ENCODE measurements at places on chromosomes 16 and 17.

- DNase-seq = no peak
These were observed 42.6 kb upstream of the ATF7IP2 start for GRCh38 chr16:10343124-10343760.

GRCh38 chr17:1260086-1260769 is 10.0 kb upstream of the BHLHA9 start:
- no peak for DNase-seq

- DNase-seq = no peak
These were observed 22.0 kb downstream of the PRCD start for GRCh38 chr17:76561799-76562268.

DNA sequence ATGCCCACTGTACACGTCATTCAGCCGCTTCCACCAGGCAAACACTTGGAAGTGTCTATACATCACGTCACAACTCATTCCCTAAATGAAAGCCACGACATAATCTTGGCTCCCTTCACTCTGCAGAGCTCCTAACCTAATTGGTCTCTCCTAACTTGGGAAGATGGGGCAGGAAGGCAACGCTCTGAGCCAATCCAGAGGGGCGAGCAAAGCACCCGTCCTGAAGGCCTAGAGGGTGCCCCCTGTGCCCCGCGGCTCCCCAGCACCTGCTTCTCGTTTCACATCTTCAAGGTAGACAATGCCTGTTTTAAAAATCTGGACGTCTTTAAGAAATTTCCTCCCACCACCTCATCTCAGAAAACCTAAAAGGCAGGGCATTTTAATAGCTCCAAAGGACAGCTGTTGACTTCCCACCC is 1.0 kb downstream of the CSNK2A2 start:
- peak; percentile 13 for DNase-seq

DNA sequence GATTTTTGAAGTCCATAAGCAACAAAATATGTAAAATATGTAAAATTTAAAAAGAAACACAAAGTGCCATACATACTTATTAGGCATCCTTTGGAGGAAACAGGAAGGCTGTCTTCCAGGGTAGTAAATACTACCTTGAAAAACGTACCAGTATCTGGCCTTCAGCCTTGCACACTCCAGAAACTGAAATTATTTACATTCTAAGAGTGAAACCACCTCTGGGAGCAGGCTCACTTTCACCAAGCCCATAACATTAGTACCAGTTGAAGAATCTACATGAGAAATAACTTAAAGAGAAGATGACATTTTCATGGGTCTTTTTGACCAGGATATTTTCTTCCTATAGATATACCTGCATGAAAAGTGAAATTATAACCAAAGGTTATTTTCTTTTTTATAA is 6.4 kb downstream of the KRTAP9-1 start:
- DNase-seq = no peak

GRCh38 chr16:80989801-80990200 is 16.9 kb downstream of the CMC2 start:
- DNase-seq = no peak

DNA sequence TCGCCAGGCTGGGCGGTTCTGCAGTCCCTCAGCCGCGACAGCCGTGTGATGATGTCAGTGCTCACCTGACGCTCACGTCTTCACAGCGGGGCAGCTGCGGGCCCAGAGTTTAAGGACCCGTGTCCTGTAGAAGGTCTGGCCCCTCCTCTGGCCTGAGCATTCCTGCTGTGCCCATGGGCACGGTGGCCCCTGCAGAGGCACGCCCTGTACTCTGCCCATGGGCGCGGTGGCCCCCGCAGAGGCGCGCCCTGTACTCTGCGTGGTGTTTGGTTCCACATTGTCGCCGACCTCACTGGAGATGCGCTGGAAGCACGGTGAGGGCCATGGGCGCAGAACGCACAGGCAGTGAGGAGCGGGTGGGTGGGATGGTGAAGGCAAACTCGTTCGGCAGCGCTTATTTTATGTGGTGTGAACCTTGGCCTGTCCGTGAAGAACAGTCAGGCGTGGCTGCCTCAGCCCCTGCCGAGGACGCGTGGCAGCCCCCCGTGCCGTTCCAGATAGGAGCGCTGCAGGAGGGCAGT is 122.0 kb downstream of the BANP start:
- DNase-seq = no peak

DNA sequence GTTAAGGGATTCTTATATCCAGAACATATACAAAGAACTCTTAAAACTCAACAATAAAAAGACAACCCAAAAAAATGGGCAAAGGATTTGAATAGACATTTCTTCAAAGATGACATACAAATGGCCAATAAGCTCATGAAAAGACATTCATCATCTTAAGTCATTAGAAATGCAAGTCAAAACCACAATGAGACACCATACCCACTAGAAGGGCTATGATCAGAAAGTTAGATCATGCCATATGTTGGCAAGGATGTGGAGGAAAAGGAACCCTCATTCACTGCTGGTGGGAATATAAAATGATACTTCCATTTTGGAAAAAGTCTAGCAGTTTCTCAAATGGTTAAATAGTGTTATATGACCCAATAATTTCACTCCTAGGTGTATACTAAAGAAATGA is 9.4 kb downstream of the PLD6 start:
- no peak for DNase-seq

- DNase-seq = no peak
These were observed at the start of gene CLDN7 for GRCh38 chr17:7262192-7262934. CLDN7 (minus strand) TSS chr17:7262478; CDS start chr17:7262043, 435 bp downstream.

DNA sequence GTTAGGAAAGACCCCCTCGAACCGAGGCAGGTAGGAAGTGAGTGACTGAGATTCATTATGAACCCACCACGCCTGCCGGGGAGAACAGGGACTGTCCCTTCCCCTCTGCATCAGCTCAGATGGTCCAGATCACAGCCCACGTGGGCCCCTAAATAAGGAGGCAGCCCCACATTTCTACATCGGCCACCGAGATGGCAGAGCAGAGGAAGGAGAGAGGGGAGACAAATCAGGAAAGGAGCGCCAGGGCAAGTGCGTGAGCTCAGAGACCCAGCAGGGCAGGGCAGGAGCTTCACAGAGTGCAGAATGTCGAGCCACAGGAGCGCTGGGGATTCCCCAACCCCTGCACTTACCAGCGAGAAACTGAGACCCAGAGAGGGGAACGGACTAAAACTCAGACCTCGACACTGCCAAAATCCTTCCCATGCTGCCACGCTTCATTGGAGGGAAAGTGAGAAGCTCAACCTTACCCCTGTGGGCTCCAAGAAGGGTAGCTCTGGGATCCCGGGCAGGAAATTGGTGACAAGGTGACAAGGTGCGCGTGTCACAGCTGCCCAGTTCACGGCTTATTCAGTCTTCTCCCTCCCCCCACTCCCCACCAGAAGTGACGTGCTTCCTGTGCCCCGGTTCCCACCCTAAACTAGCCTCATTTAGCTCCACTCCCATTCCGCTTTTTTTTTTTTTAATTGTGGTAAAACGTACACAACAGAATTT is at the start of gene ICAM2:
TSS of gene ICAM2 (minus strand) at position 578 of the 711 bp plus-strand sequence. CDS start 13,942 bp downstream, outside the sequence.
- no peak for DNase-seq

- peak; percentile 94 for DNase-seq
These were observed at the start of gene PARN for GRCh38 chr16:14629919-14630619. PARN (minus strand) TSS chr16:14630260; CDS start chr16:14630125, 135 bp downstream.

DNA sequence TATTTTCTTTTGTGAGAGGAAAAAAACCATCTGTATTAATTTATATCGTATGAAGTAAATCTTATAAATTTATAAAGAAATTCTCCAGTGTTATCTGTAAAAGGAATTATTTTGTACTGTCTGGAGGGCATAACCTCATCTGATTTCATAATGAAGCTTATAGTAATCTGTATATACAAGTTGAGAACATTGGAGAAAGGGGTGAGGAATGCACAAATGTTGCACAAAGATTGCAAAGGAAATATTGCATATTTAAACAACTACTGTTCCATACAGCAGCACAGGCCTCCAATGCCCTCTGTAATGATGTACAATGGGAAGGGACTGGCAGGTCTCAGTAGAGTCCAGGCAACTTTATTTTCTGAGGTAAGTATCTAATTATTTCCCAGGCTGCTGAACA is 50.8 kb upstream of the KCNJ16 start:
- no peak for DNase-seq

DNA sequence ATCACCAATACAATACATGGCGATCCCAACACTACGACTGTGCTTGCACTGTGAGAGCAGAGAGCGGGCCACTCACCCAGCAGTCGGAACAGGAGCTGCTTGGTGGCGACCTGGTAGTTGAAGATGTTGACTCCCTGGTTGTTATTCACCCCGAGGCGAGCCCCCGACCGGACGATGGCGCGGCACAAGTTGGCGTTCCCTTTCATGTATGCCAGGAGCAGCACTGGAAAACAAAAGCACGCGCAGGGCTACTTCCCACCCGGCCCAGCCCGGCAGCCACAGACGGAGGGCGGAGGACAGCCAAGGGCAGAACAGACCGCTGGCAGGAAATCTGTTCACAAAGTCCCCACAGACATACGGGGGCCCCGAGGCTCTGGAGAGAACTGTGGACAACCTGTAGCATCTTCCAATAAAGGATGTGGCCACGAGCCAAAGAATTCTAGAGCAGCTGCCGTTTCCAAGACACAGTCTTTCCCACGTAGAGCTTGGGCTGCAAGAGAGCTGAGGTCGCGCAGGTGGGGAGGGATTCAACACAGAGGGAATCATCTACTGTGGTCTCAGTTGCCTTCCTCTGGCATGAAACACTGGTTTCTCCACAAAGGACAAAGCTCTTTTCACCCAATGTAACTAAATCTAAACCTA is 27.8 kb downstream of the CYB5D2 start:
- DNase-seq = no peak

GRCh38 chr17:76793775-76794174 is 55.9 kb downstream of the MFSD11 start:
- no peak for DNase-seq

GRCh38 chr17:41686281-41686680 is 2.4 kb upstream of the EIF1 start:
- no peak for DNase-seq

Measured in putamen (tissue), 1 donor.